ENCODE measurements at places on chromosomes 7 and 10. TPM values are rescaled to one million over a fixed set of nuclear protein-coding genes. Genes with fewer than 3 reads are reported as not detected.

DNA sequence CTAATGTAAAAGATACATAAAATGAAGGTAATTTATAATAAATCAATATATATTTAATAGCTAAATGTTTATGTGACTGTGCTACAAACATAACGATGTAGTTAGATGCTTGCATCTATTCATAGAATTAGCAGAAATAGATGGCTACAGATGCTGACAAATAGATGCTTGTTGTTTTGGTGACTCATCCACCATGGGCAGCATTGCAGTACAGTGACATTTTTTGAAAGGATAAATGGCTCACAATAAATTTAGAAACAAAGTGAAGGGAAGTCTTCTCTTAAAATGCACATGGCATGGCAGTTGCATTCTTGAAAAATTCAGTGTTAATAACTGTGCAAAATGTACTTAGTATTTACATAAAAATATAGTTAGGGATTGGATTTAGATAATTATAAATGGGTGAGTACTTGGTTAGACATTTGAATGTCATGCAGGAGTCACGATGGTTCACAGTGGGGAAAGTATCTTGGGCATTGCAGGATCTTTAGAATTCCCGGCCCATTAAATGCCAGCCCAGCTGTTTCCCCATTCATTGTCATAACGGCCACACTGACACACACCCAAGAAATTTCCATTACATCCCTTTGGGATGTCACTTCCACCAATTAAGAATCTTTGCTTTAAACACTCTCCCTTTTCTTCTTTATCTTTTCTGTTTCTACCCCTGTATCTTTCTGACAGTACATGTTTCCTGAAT lies 564.1 kb downstream of the ATRNL1 start:
- no peaks in the 10 kb centered on the region for H3K4me1 ChIP-seq
- no peak overlapping the region for H3K27ac ChIP-seq
- H3K36me3 ChIP-seq, result no peaks in the 10 kb centered on the region
- no peak for DNase-seq

The ANKRD61 gene
- total RNA-seq, result not detected

DNA sequence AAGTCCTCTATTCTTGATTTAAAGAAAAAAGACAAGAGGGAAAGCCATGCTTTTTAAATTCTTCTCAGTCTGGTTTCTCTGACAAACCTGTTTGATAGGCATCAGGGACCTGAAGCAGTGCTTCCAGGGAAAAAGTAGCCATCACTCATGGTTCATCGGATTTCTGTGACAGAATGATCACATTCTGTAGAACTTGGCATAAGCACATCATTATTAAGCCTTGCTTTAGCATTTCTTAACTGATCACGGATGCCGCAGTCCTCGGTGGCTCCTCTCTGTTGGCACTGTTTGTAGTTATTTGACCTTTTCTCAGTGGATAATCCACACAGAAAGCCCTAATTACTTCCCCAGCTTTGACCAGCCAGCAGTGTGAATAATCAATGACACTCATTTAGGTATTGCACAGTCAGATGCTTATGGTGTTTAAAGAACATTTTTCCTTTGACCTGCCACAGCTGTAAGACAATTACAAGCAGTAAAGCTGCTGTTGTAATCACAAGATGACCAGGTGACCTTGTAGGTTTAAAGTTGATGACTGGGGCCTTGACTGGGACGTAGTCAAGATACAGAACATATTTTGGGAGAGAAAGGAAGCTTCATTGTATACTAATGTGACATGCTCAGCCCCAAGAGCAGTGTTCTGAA lies 64.4 kb upstream of the SKAP2 start:
- H3K36me3 ChIP-seq, result no peaks in the 10 kb centered on the region
- DNase-seq, result no peak
- no peaks in the 10 kb centered on the region for H3K4me1 ChIP-seq
- H3K27me3 ChIP-seq, result no peaks in the 10 kb centered on the region
- no peak overlapping the region for H3K4me3 ChIP-seq
- H3K27ac ChIP-seq, result no peak overlapping the region

DNA sequence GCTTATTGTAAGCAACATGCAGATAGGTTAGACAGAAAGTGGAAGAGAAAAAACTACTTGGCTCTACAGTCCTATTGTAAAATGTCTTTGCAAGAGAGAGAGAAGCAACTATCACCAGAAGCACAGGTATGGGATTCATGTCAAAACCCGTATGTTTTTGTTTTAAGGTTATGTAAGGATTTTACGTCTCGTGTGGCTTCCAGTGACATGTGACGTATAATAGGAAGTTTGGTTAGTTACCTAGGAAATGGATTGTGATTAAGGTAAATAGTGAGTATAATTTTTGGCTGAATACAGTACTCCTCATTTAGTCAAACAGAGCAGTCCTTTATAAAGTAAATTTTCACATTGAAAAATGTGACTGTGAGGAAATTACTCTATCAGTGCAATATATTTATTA lies 62.0 kb downstream of the PHF14 start:
- DNase-seq, result no peak
- H3K27me3 ChIP-seq, result no peaks in the 10 kb centered on the region
- H3K4me3 ChIP-seq, result no peak overlapping the region
- H3K4me1 ChIP-seq, result no peaks in the 10 kb centered on the region
- no peak overlapping the region for H3K27ac ChIP-seq

DNA sequence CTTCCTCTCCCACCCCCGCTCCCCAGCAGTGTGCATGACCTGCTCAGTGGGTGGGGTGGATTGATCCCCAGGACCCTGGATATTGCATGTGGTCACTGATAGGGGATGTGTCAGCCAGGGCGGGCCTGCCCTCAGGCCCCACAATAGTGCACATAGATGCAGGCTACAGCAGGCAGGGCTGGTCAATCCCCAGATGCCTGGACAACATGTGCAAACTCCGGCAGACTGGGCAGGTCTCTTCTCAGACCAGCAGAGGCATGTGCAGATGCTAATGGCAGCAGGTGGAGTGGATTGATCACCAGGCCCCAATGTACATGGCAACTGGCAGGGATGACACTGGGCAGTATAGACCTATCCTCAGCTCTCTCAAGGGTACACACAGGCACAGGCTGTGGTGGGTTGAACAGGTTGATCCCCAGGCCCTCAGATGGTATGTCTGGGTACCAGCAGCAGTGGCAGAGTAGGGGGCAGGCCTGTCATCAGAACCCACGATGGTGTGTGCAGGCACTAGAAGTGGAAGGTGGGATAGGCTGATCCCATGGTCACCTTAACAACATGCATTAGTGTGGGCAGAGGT lies 98.6 kb downstream of the LANCL2 start:
- H3K27me3 ChIP-seq, result no peaks in the 10 kb centered on the region
- no peaks in the 10 kb centered on the region for H3K4me1 ChIP-seq
- no peak for DNase-seq
- no peak overlapping the region for H3K4me3 ChIP-seq

DNA sequence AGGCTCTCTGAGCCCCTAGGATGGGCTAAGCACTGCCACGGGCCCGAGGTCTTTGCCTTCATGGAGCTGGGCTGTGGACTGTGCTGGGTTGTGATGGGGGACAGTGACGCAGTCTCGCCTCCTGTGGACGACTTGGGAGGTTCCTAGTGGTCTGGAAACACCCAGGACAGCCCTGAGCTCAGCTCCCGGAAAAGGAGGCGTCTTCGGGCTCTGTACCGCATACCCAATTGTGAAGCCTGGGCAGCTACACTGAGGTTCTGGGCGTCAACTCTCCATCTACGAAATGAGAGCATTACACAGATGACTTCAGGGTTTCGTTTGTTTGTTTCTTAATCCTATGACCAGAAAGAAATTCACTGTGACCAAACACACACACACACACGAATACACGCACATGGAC lies 79.6 kb upstream of the KAT6B start:
- H3K27ac ChIP-seq, result no peak overlapping the region
- H3K27me3 ChIP-seq, result no peaks in the 10 kb centered on the region

GRCh38 chr10:20892796-20893195 lies 4.3 kb downstream of the NEBL start:
- H3K27ac ChIP-seq, result no peak overlapping the region
- no peak overlapping the region for H3K4me3 ChIP-seq
- H3K4me1 ChIP-seq, result no peaks in the 10 kb centered on the region
- no peak for DNase-seq
- H3K27me3 ChIP-seq, result no peaks in the 10 kb centered on the region
- H3K36me3 ChIP-seq, result no peaks in the 10 kb centered on the region

Data from aorta (tissue), 5 donors.